ENCODE measurements at places on chromosomes 7 and 10. TPM values are rescaled to one million over a fixed set of nuclear protein-coding genes. Genes with fewer than 3 reads are reported as not detected.

Gene GPR15LG
- total RNA-seq: not detected

Gene DPCD
- 6.3 TPM for total RNA-seq

Gene ELAPOR2
- total RNA-seq: 8.6 TPM

Gene FOXI2
- not detected for total RNA-seq

Gene MALRD1
- not detected for total RNA-seq

Gene CAMK2B
- total RNA-seq: 0.92 TPM

Gene COL26A1
- total RNA-seq: not detected

DNA sequence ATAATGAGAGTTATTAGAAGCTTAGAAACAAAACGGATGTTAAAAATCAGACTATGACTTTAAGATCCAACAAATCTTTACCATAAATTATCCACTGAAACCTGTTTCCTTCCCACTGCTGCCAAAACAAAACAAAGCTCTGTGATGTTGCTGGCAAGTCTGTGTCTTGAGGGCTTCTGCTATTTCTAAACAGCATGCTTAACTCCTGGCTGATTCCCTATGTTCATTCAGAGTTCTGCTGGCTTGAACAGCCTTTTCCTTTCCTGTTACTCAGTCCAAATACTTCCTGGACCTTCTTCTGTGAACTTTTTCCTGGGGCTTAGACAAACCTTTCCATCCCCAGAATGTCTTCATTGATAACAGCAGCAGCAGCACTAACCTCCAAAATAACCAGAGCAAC lies 448.1 kb downstream of the SORCS1 start:
- no peak for DNase-seq

DNA sequence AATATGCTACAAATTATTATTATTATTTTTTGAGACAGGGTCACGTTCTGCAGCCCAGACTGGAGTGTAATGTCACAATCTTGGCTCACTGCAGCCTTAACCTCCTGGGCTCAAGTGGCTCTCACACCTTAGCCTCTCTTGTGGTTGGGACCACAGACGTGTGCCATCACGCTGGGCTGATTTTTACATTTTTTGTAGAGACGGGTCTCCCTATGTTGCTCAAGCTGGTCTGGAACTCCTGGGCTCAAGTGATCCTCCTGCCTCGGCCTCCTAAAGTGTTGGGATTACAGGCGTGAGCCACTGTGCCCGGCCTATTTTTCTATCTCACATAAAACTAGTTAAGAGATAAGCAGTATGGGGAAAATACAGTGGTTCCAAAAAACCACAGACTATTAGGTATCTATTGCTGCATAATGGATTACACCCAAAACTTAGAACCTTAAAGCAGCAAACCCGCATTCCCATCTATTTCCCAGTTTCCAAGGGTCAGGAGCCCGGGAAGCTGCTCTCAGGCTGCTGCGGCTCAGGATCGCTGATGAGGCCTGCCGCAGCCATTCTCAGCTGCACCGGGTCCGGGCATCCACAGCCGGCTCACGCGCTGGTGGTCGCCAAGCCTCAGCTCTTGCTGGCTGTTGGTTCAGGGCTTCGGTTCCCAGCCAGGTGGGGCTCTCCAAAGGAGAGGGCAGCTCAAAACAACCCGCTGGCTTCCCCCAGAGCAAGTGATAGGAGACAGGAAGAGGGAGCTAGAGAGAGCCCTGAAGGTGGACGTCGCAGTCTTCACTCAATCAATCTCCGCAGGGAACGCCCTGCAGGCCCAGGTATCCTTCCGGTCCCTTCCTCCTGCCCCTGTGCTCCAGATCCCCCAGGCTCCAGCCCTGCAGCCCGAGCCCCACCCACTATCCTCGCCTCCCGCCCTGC lies 128.2 kb downstream of the UBE2H start:
- peak; percentile 42 for DNase-seq

DNA sequence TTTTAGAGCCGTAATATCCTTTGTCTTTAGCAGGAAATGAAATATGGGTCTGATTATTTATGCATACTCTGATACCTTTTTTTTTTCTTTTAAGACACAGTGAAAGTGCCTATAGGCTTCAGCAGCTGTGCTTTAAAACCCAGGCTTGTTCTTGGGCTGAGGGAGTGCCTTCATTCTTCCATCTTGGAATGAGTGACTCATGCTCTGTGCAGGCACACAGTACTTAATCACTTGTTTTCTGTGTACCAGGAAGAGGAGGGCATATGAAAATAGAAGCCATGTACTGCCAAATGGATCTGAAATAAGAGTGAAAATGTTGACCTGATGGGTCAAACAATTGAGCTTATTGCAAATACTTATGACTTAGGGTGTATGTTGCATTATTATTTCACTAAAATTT lies 12.0 kb downstream of the INPP5F start:
- DNase-seq: no peak

GRCh38 chr10:28738200-28738599 lies 60.9 kb downstream of the BAMBI start:
- DNase-seq: peak; percentile 3

GRCh38 chr10:130958003-130958402 lies 353.5 kb downstream of the TCERG1L start:
- no peak for DNase-seq

- DNase-seq: no peak
Observed at GRCh38 chr10:94178475-94179253, 184.1 kb downstream of the NOC3L start.

DNA sequence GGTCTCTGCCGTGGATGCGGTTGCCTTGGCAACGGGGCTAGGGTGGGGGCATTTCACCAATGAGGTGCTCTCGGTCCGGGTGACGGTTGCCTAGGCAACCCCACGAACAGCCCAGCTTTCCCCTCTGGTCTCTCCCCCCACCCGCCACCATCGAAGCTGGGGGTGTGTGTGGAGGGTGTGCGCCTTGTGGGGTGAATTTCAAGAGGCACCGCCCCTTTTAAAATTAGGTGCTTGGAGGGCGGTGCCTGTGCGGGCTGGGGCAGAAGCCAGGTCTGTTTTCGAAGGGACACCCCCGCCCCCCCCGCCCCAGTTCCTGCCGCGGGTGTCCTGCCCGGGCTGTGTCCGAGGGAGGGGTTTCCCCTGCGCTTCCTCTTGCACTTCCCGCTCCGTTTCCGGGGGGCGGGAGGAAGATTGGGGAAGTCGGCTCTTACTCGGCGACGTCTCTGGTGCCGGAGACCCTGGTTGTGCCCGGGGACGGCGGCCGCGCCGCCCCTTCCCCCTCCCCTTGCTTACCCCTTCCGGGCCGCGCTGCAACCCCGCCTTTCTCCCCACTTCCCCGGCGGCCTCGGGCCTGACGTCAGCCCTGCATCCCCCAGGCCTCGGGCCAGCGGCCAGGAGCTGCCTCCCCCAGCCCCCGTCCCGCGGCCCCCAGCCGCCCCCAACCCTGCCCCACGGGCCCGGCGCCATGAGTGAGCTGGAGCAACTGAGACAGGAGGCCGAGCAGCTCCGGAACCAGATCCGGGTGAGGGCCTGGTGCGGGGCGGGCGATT lies 2.2 kb downstream of the GNB2 start:
- DNase-seq: peak; percentile 81

DNA sequence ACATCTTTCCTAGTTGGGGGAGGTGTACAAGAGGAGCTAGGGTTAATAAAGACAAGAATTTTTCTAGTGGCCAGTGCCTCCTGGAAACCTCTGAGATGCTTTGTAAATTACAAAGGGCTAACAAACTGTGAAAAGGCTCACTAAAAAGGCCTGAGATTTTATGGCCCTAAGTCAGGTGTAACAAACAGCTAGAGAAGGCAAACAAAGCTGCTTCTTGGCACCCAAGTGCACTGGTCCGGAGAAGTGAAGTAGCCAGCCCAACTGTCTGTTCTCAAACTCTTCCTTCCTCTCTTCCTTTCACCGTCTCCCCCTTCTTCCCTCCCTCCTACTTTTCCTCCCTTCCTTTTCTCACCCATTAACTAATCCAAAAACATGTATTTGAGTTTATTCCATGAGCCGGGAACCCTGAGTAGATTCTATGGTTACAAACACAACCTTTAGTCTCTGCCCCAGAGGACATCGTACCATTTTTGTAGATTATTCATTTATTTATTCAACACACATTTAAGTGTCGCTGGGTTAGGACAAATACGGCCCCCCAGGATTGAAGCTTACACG lies 143.4 kb upstream of the PCGF5 start:
- no peak for DNase-seq

GRCh38 chr7:25557379-25557917 lies 329.2 kb upstream of the NPVF start:
- DNase-seq: no peak

GRCh38 chr7:43072530-43072929 lies 39.9 kb upstream of the HECW1 start:
- peak; percentile 84 for DNase-seq

DNA sequence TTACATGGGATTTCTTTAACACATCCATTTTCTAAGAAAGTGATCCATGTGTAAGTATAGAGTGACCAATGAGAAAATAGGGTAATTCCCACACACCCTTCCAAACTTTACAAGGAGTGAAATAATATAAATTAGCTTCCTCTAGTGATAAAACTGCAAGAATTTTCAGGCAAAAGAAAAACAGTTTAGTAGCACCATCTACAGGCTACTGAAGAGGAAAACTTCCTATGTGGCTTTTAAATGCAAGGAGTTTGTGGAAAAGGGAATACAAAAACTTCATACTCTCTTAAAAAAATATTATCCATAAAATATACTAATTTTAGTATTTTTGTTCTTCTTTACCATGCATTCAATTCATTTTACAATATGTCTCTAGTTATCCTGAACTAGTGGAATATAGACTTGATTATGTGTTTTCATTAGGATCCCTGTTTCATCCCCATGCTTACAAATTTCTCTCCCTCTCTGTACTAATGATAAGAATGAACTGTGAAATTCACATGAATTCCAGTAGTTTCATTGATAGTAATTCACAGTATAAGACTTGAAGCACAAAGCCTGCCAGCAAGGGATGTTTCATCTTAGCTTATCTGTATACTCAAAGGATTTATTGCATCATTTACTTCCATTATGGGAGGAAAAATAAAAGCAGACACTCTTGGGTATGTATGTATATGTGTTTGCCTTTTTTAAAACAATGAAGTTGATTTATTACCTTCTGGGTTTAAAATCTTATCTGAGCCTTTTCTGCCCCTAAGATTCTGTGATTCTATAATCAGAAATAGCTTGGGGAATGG lies 442.9 kb downstream of the AUTS2 start:
- DNase-seq: peak; percentile 28

GRCh38 chr7:157946398-157947060 lies 609.7 kb downstream of the DNAJB6 start:
- no peak for DNase-seq

- DNase-seq: no peak
Observed at GRCh38 chr7:155860840-155861479, 48.7 kb upstream of the SHH start.

DNA sequence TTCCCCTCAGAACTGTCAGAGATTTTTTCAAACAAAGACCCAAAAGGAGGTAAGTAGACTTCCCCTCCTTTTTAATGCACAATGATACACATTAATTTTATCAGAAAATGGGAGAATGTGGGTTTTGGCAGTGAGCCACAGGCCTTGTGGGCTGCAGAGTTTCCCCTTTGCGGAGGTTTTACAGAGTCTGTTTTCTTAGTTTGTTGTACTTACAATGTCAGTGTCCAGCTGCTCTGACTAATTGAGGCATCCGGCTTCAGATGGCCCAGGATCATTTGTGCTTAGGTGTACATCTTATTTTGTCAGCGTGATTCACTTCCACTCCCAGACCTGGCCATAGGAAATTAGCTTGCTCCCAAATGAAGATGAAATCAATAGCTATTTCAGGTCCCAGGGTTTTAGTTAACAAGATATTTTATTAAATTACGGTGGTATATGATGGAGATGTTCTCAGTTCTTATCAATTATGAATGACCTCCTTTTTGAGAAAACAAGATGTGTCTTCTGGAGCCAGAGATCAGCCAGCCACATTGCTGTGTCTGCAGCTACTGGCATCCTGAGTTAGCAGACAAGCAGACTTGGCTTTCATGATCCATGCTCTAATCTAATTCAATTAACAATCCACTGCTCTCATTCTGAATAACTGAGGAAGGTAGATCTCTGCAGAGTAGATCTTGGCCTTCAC lies 1086.6 kb upstream of the SORCS1 start:
- DNase-seq: no peak

DNA sequence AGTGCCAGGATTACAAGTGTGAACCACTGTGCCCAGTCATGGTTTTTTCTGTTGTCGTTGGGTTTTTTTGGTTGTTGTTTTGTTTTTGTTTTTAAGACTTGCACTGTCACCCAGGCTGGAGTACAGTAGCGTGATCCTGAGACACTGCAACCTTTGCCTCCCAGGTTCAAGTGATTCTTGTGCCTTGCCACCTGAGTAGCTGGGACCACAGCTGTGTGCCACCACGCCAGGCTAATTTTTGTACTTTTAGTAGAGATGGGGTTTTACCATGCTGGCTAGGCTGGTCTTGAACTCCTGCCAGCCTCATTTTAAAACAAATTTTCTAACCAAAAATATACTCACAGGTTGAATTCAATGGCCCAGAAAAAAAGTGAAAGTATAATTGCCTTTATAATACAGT lies 174.1 kb downstream of the AHR start:
- no peak for DNase-seq

- DNase-seq: no peak
Observed at GRCh38 chr7:7720193-7720592, 1.8 kb upstream of the RPA3 start.

DNA sequence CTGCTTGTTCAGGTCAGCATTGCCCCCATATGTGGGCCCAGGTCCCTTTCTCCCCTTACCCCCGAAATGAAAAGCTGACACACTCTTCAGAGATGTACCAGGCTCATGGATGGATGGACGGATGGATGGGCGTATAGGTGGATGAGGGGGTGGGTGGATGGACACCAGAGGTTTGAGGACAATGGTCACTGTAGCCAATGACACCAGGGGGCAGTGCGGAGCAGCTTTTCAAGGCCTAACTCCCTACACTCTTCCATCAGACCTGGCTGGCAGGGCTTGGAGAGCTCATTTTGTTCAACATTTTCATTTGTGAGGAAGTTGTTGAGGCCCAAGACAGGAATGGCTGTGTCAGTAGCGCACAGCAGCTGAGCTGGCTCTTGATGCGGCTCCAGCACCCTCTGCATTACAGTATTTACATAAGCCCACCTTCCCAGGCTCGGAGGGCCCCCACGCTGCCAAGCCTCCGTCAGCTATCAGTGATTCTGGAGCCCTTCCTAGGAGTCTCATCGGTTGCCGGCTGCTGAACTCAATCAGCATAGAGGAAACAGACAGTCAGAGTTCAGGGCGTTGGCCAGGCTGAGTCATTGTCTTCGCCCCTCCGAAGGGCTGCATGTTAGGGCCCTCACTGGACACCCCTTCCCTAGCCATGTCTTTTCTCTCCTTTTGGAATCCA lies 11.6 kb upstream of the FFAR4 start:
- peak; percentile 77 for DNase-seq

DNA sequence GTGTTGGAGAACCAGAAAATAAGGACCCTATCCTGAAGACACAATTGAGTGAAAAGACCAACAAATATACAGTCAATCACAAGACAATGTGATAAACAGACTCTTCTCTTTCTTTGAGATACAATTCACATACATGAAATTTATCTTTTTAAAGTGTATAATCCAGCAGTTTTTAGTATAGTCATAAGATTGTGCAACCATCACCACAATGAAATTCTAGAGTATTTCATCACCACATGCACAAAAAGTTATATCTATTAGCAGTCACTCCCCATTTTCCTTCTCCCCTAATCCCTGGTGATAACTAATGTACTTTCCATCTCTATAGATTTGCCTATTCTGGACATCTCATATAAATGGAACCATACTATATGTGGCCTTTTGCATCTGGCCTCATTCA lies 8.2 kb upstream of the SORBS1 start:
- DNase-seq: no peak

- DNase-seq: no peak
Observed at GRCh38 chr7:38518541-38518940, 112.6 kb downstream of the AMPH start.
